ENCODE measurements at places on chromosomes 7 and 10.
A peak's percentile ranks its signal among the peaks of the same experiment; 100 is the strongest.

DNA sequence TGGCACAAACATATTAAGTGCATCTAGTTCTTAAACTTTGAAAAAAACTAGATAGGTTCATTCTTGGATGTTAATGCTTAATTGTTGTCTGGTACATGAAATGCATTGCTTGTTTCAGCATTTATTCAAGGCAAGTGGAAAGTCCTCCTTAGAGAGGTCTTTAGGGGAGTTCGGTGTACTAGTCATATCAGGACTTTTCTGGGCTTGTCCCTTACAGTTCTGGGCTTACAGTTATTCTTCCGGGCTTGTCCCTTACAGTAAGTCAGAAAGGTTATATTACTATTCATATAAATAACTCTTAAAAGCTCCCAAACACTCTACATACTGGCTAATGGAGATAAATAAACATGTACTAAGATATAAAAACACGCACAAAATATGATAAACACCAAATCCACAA, 61.6 kb upstream of the MRLN start:
- no peak for DNase-seq

- peak; percentile 54 for DNase-seq
These were observed 1.1 kb downstream of the RSU1 start for GRCh38 chr10:16816171-16816570.

- DNase-seq, result no peak
These were observed 59.7 kb downstream of the SVIL start for GRCh38 chr10:29575098-29575455.

GRCh38 chr10:87915989-87916388, 52.6 kb downstream of the PTEN start:
- no peak for DNase-seq

DNA sequence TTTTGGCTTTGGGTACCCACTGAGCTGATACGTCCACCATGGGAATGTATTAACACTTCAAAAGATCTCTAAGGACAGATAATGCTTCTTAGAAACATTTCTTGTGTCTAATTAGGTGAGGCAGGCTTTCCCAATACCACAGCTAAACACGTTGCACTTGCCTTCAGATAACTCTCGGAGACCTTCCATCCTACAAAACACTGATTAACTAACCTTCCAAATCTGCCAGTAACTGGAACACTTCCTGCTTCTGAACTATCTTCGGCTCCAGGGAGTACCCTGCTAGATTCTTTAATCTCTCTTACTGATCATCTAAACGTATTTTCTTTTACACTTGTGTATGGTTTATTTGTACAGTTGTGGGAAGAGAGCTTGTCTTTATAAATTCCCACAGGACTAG, 1.1 kb upstream of the WNT16 start:
- DNase-seq, result no peak

GRCh38 chr7:144137501-144137900, 14.5 kb downstream of the OR2A14 start:
- no peak for DNase-seq

DNA sequence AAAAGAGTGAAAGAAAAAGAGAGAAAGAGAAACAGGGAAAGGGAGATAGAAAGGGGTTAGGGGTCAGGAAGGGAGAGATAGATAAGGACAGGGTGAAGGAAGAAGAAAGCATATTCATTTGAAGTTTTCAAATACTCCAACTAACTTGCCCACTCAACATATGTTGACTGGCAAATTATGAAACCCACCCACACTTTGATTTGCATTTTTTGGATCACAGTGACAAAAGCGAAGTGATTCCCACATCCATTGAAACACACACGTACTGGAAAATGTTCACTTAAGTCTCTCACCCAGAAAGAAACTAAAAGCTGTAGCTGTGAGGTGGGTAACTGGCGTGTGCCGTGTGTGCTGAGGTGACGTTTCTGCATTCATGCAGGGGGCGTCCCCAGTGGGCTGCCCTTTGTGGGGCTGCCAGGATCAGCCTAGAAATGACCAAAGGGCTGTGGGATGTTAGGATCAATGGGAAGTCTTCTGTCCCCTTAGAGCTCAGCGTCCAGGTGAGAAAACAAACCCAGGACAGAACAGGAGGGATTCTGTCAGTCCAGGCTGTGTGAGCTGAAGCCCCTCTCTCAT, 134.9 kb upstream of the ADARB2 start:
- no peak for DNase-seq

DNA sequence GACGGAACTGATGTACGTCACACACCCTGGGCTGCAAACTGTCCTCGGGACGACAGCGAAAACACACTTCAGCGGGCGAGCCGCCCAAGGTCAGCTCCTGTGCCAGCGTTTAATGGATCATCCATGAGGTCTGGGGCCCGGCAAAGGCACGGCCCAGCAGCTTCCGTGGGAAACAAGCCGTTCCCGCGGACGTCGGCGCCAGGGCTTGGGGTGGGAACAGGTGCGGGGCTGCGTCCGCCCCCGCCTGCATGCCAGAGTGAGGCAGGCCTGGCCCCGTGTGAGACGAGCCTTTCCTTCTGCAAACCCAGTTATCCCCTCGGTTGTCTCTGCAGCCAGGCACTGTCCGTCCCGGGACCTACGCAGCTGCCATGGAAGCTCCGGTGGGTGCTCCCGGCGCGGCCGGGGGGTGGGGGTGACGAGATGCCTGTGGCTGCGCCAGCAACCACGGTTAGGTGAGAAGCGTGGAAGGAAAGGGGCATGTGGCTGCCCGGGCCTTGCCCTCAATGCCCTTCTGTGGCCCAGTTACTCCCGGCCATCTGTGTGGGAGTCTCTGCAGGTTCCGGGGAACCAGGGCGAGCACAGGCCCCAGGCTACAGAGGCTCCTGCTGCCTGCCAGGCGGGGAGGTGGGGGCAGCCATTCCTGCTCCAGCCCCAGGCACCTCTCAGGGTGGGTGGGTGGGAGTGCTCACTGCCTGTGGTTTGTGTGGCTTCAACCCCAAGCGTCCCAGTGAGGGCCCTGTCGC, 42.2 kb upstream of the PDGFA start:
- DNase-seq, result no peak

DNA sequence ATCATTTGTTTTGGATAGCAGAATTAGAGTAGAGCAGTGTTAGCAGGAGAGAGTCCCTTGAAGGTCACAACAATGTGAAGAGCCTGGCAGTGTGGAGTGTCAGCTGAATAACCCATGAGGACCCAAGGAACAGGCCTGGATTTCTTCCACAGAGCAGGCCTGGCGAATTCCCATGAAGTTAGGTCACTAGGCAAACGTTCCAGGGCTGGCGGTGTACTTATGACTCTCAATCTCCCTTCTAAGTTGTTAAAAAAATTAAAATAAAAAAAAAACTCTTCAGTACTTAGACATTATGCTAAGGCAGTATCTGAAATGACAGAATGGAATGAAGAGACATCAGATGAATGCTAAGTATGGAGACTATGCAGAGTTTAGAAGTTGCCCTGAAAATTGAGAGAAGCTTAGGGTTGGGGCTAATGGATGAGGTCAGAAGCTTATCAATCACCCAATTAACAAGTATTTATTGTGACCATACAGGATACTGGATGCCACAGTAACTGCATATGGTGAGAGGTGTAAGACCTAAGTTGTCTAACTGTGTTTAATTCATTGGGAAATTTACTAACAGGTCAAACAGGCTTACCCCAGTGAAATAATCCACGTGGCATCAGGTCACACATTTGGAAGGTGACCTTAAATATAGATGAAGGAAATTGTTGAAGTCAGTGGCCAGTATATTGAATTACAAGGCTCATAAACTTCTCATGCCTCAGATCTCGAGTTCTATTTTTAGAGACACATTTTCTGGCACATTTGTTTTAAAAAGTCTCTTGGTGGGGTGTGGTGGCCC, 126.2 kb upstream of the NRP1 start:
- DNase-seq, result no peak

DNA sequence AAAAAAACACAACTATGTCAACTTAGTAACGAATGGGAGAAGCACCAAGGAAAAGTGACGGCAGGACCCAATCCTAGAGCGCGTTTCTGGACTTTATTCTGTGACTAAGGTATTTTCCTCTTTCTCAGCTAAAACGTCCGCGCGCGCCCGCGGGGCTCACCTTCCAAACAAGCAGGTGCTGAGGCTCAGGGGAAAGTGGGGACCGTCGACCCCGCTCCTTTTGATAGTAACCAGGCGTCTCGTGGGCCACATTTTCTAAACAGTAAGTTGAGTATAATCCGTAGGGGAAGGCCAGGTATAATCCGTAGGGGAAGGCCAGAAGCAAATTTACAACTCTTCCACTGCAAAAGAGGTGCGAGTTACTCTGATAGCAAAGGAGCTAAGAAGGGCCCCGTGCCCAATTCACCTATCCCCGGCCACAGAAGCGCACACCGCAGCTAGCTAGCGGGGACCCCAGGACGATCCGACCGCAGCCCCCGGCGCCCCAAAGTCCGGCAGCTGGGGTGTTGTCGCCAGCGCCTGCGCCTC, 743 bp downstream of the MKI67 start:
- DNase-seq, result peak; percentile 47

GRCh38 chr7:66379542-66380160, 174.5 kb downstream of the TPST1 start:
- no peak for DNase-seq

- no peak for DNase-seq
These were observed 306.3 kb upstream of the SP8 start for GRCh38 chr7:21092766-21093702.

- no peak for DNase-seq
These were observed 99.3 kb downstream of the ZNF248 start for GRCh38 chr10:37758074-37758473.

DNA sequence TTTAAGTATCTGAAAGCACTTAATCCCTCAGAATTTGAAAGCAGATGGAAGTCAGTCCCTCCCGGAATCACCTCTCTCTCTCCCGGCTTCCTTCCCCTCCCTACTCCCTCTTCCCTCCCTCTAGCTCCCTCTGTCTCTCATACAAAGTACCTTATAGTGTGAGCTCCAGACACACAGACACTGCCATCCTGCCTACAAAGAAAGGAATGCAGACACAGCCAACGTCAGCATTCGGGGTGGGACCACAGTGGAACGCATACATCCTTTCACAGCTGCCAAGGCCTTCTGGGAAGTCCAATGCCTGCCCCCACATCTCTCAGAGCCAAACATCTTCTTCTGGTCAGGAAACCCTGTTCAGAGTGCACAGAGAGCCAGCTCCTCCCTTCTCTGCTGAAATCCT, 9.3 kb downstream of the NOD1 start:
- no peak for DNase-seq

GRCh38 chr7:13800694-13801448, 188.6 kb downstream of the ETV1 start:
- DNase-seq, result no peak

DNA sequence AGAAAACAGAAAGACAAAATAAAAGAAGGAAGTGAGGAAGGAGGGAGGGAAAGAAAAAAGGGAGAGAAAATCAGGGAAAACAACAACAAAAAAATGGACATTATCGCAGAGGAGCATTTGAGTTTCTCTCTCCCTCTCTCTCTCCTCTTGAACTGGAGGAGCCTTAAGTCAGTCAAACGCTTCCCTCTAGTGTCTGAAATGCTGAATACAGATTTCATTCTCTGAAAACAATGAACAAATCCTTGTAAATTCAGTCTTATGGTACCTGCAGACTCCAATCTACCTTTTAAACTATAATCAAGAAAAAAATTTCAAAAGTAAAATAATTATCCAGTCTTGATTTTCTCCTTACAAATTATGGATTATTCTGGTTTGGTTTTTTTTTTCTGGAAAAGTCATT, 89.2 kb upstream of the PFKP start:
- peak; percentile 69 for DNase-seq

GRCh38 chr10:3805791-3806461, 20.9 kb upstream of the KLF6 start:
- peak; percentile 76 for DNase-seq

- DNase-seq, result peak; percentile 24
These were observed 144.7 kb downstream of the PFKFB3 start for GRCh38 chr10:6347391-6347951.

GRCh38 chr7:103795787-103796186, 193.7 kb downstream of the RELN start:
- DNase-seq, result no peak

DNA sequence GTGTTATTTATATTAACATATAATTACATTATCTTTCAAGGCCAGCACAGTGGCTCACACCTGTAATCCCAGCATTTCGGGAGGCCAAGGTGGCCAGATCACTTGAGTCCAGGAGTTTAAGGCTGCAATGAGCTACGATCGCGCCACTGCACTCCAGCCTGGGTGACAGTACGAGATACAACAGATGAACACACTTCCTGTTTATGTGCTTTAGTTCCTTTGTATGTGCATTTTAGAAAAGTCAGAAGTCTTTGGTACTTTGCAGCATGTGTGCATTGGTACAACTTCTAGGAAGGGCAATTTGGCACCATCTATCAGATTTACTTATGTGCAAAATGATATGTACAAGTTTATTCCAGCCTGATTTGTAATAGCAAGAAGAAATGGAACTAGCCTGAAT, 13.3 kb downstream of the SLC35G1 start:
- DNase-seq, result no peak

DNA sequence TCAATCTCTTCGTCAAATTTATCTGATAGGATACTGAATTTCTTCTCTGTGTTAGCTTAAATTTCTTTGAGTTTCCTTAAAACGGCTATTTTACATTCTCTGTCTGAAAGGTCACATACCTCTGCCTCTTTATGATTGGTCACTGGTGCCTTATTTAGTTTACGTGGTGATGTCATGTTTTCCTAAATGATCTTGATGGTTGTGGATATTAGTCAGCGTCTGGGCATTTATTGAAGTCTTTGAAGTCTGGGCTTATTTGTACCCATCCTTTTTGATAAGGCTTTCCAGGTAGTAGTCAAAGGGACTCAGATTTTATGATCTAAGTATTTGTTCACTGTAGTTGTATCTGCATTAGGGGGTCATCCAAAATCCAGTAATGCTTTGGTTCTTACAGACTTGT, 1407.5 kb upstream of the LRRTM3 start:
- no peak for DNase-seq

DNA sequence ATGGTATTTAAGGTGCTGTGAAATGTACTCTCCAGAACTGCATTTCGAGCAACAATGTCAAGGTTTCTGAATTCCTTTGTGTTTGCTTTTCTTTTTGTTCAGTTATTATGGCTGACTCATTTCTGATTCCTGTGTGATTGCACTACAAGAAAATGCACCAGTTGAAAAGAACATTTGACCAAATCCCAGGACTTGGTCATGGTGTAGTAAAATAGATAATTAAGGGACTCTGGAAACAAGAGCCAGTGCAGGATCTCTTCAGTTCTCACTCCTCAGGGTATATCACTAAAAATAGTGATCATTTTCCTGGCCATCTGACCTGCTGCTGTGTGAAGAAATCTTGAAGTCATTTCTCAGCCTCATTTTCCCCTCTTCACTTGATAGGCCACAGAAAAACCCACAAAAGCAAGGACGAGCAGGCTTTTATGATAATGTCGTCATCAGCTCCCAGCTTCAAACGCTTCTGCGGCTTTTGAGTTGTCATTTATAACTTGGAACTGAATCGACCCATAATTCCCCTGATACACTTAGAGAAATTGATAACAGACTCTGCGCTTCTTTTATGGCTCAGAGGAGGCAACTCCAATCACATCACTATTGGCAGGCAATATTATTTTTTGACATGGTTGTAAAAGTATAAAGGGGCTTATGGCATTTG, 274.7 kb downstream of the HDAC9 start:
- DNase-seq, result peak; percentile 32

DNA sequence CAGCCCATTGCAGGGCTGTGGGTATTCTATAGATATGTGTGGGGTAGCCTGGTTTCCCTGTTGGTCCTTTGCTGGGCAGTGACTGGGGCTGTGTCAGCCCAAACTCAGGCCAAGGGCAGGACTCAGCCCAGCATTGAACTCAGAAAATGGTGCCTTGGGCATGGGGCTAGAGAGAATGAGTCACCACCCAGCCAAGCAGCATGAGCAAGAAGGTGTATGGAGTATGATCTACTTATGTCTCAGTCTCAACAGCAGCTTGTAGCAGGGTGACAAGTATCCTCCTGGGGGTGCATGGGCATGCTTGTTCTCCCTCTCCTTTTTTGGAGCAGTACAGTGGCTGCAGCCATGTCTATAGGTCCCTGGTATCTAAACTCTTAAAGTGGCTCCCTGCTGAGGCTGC, 32.0 kb downstream of the STK31 start:
- DNase-seq, result no peak
